ENCODE measurements at places on chromosomes 7 and 10.

GRCh38 chr7:1283941-1284742, 51.5 kb downstream of the UNCX start:
- H3K27me3 ChIP-seq: no peaks in the 10 kb centered on the region
- H3K27ac ChIP-seq: no peak overlapping the region
- H3K4me1 ChIP-seq: peaks cover 5% of the 10 kb centered on the region
- H3K4me3 ChIP-seq: no peak overlapping the region

DNA sequence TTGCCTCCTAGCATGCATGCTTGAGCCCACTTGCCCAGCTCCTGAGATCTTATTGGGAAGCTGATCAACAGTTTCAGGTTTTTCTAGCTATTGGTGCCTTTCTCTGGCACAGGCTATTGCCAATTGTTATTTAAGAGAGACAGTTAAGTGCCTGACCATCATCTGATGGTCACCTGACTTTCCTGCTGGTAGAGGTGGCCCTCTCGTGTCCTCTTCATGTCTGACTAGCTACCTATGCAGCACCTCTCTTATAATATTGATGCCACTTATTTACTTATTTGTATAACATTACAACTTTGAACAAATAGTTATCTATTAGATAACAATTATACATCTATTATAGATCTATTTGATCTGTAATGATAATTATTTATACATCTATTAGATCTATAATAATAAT, 205.9 kb upstream of the SEMA3D start:
- DNase-seq: no peak
- no peak overlapping the region for H3K4me3 ChIP-seq
- no peaks in the 10 kb centered on the region for H3K36me3 ChIP-seq
- no peaks in the 10 kb centered on the region for H3K27me3 ChIP-seq
- no peak overlapping the region for H3K27ac ChIP-seq

DNA sequence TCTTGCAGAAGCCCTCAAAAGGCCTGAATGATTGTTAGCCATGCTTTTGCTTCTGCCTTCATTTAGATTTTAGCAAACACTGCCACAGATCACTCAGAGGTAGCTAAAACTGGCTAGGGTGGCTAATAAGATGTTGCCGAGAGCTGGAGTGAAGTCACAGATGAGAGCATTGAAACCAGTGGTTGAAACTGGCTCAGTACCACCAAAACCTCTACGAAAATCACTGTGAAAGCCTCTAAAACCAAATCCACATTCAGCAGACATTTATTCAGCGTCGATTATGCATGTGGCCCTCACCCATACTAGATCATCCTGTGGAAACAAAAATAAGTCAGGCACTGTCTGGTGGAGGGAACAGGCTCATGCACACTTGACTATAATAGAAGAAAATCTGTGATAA, 50.8 kb downstream of the PIK3CG start:
- no peaks in the 10 kb centered on the region for H3K4me1 ChIP-seq
- no peaks in the 10 kb centered on the region for H3K36me3 ChIP-seq
- no peak overlapping the region for H3K27ac ChIP-seq
- no peak for DNase-seq
- no peaks in the 10 kb centered on the region for H3K27me3 ChIP-seq

GRCh38 chr10:28312572-28312971, 9.7 kb upstream of the MPP7 start:
- no peaks in the 10 kb centered on the region for H3K4me1 ChIP-seq
- no peaks in the 10 kb centered on the region for H3K36me3 ChIP-seq
- DNase-seq: no peak
- no peaks in the 10 kb centered on the region for H3K27me3 ChIP-seq

GRCh38 chr7:130721486-130722277, 12.3 kb downstream of the KLF14 start:
- peak; percentile 90 for DNase-seq
- no peaks in the 10 kb centered on the region for H3K4me1 ChIP-seq
- no peaks in the 10 kb centered on the region for H3K36me3 ChIP-seq
- no peaks in the 10 kb centered on the region for H3K27me3 ChIP-seq

DNA sequence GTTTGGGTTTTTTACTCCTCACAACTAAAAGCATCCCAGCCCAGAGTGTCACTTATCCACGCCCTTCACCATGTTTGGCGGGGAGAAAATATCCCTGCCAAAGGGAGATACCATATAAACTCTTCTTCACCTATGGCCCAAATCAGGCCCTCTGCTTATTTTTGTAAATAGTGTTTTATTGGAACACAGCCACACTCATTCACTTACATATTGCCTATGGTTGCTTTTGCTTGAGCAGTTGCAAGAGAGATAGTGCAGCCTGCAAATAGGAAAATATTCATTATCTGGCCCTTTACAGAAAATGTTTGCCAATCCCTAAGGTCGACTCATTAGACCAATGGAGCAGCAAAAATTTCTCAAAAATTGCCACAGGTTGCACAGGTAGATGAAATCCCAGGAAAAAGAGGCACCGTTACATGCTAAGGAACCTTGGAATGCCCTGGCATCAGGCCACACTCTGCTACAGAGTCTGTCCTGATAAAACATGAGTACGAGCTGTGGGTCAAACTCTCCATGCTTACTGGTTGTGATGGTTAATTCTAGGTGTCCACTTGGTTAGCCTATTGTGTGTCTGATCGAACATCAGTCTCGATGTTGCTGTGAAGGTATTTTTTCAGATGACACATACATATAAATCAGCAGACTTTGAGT, 7.9 kb upstream of the RASSF4 start:
- H3K27me3 ChIP-seq: no peaks in the 10 kb centered on the region
- H3K36me3 ChIP-seq: no peaks in the 10 kb centered on the region
- no peak overlapping the region for H3K4me3 ChIP-seq
- peaks cover 37% of the 10 kb centered on the region for H3K4me1 ChIP-seq

GRCh38 chr10:792083-792791, 102.8 kb upstream of the DIP2C start:
- H3K27ac ChIP-seq: no peak overlapping the region
- H3K27me3 ChIP-seq: no peaks in the 10 kb centered on the region
- H3K4me1 ChIP-seq: peaks cover 4% of the 10 kb centered on the region
- H3K36me3 ChIP-seq: peaks cover 16% of the 10 kb centered on the region
- no peak overlapping the region for H3K4me3 ChIP-seq

DNA sequence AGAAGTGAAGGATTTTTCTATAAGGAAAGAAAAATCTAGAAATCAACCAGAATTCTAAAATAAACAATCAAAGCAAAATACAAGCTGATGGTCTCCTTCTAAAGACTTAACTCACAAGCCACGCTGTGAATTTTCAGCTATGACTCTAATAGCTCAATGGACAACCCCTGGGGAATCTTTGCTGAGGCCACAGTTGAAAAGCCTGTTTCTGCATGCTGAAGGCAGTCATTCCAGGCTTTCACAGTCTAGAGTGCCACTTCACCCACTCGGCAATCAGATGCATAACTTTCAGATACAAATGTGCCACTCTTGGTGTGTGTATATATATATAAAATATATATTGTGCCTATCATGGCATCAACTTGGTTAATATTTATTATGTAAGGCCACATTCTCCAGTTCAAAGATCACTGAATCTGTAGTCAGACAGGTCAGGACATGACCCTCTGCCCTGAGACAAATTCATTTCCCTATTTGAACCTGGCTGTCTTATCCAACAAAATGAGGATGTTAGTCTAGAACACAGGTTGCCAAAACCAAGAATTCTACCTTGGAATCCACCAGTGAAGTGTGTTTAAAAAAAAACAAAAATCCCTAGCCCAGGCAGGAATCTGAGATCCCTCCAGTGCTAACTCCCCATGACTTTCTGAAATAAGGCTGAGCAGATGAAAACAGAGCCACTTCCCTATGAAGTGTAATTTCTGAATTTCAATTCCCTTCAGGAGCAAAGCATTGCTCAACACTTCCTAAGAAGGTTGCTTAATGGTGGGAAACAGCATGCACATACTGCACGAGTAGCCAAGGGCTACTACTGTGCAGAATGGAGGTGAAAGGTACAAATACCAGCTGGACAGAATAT, 9.9 kb downstream of the LIPA start:
- peaks cover 3% of the 10 kb centered on the region for H3K4me1 ChIP-seq
- peak overlapping the region; percentile 55 for H3K27ac ChIP-seq
- H3K36me3 ChIP-seq: no peaks in the 10 kb centered on the region
- H3K4me3 ChIP-seq: no peak overlapping the region
- H3K27me3 ChIP-seq: no peaks in the 10 kb centered on the region

GRCh38 chr10:1063232-1063865, 7.2 kb downstream of the WDR37 start:
- H3K36me3 ChIP-seq: peaks cover 8% of the 10 kb centered on the region
- no peak for DNase-seq
- H3K27me3 ChIP-seq: no peaks in the 10 kb centered on the region
- no peaks in the 10 kb centered on the region for H3K4me1 ChIP-seq
- no peak overlapping the region for H3K4me3 ChIP-seq
- no peak overlapping the region for H3K27ac ChIP-seq

DNA sequence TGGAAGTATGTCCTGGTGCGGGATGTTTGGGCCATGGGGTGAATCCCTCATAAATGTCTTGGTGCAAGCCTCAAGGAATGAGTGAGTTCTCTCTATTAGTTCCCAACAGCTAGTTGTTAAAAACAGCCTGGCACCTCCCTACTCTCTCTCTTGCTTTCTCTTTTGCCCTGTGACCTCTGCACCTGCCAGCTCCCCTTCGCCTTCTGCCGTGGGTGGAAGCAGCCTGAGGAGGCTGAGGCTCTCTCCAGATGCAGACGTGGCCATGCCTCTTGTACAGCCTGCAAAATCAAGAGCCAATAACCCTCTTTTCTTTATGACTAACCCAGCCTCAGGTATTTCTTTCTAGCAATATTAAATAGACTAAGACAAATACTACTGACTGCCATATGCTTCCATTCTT, 210.3 kb downstream of the POM121L12 start:
- H3K36me3 ChIP-seq: no peaks in the 10 kb centered on the region
- H3K4me1 ChIP-seq: no peaks in the 10 kb centered on the region

GRCh38 chr7:2701832-2702593, 14.0 kb downstream of the AMZ1 start:
- H3K36me3 ChIP-seq: peaks cover 8% of the 10 kb centered on the region
- H3K4me1 ChIP-seq: no peaks in the 10 kb centered on the region
- no peak overlapping the region for H3K4me3 ChIP-seq

GRCh38 chr7:26183545-26184280, 16.8 kb downstream of the HNRNPA2B1 start:
- H3K36me3 ChIP-seq: peaks cover 15% of the 10 kb centered on the region
- H3K4me1 ChIP-seq: no peaks in the 10 kb centered on the region
- no peak overlapping the region for H3K4me3 ChIP-seq
- H3K27me3 ChIP-seq: no peaks in the 10 kb centered on the region

DNA sequence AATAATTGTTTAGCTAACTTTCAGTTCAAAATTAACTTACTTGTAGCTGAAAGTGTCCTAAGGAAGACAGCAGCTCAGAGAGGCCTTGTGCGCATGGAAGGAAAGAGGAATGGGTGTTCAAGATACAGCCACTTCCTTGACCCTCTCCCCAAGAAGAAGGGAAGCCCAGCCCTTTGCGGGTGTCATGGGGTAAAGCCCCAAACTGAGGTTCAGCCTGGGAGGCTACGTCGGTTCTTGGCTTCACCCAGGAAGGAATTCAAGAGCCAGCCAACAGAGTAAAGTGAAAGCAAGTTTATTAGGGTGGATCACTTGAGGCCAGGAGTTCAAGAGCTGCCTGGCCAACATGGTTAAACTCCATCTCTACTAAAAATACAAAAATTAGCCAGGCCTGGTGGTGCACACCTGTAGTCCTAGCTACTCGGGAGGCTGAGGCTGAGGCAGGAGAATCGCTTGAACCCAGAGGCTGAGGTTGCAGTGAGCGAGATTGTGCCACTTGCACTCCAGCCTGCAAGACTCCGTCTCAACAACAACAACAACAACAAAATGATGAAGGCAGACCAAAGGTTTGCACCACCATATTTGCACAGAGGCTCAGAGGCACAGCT, 15.9 kb downstream of the GPRIN2 start:
- DNase-seq: no peak
- H3K27me3 ChIP-seq: no peaks in the 10 kb centered on the region
- H3K27ac ChIP-seq: no peak overlapping the region
- H3K4me1 ChIP-seq: peaks cover 26% of the 10 kb centered on the region
- H3K4me3 ChIP-seq: no peak overlapping the region

DNA sequence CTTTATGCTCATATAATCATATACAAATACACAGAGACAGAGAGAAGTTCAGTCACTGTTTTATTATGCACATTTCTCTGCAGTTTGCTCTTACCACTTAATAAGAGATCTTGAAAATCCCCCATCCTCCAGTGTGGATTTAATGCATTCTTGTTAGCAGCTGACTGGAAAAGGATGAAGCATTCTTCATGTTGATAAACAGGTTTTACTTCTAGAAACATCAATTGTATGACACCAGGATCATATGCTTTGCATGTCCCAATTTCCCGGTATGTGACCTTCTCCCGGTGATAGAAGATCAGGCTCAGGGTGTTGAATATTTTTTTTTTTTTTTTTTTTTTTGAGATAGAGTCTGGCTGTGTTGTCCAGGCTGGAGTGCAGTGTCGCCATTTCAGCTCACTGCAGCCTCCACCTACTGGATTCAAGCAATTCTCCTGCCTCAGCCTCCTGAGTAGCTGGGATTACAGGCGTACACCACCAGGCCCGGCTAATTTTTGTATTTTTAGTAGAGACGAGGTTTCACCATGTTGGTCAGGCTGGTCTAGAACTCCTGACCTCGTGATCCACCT, 6.2 kb upstream of the CREB3L2 start:
- H3K4me1 ChIP-seq: no peaks in the 10 kb centered on the region
- H3K27ac ChIP-seq: no peak overlapping the region
- H3K27me3 ChIP-seq: no peaks in the 10 kb centered on the region
- no peaks in the 10 kb centered on the region for H3K36me3 ChIP-seq

DNA sequence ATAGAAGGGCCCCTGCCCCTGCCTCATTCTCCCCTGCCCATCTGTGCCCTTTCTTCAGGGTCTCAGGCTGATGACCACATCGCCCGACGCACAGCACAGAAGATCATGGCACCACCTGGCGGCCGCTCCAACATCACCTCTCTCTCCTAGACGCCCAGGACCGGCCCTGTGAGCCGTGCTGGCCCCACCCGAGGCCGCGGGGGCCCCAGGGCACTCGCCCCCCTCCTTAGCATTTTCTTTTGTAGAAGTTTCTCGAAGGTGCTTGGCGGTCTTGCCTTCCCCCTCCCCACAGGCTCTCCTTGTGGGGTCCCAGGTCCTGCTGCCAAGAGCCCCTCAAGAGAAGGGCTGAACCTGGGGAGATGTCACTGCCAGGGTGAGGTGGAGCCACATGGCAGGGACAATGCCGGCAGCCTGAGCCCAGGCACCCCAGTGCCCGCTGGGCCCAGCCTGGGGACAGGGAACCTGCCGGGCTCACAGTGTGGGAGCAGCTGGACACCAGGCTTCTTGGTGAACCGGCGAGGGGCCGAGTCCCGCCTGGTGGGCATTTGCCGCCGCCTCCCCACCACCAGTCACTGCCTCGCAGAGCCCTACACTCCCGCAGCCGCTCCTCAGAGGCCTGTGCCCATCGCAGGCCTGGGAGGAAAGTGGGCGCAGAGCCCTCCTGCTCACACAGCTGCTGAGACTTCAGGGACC, 18.2 kb downstream of the DPYSL4 start:
- DNase-seq: no peak
- H3K36me3 ChIP-seq: no peaks in the 10 kb centered on the region
- H3K4me3 ChIP-seq: no peak overlapping the region
- H3K27ac ChIP-seq: no peak overlapping the region
- no peaks in the 10 kb centered on the region for H3K4me1 ChIP-seq
